ENCODE measurements at places on chromosomes 3 and 15. TPM values are rescaled to one million over a fixed set of nuclear protein-coding genes. Genes with fewer than 3 reads are reported as not detected.
A peak's percentile ranks its signal among the peaks of the same experiment; 100 is the strongest.

DNA sequence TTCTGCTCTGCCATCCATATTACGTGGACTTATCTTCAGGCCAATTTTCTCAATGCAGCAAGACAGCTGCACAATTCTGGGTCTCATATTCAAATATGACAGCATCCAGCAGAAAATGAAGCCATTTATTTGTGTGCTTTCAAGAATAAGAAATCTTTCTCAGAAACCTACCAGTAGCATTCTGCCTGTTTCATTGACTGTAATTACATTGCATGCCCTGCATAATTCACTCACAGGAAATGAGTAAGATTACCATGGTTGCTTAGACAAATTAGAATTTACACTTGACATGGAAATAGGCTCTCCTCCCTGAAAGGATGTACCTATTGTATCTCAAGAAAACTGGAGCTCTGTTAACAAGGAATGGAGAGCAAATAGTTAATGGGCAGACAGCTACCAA is 346.6 kb upstream of the DCBLD2 start:
- no peak for DNase-seq

DNA sequence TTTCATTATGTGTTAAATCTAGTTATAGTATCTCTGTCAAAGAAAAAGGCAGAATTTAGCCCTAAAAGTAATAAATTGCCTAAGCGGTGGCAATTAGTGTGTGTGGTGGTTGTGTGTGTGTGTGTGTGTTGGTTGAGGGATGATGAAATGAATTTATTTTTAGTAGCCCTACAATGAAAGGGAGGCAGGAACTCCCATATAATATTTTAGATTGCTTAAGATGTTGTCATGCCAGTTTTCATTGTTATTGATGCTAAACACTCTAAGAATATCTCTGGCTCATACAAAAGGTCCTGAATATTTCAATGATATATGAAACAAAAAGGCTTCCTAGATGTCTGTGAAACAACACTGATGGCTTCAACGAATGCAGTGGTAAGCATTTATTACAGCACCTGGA is 140.6 kb upstream of the TBC1D5 start:
- no peak for DNase-seq

DNA sequence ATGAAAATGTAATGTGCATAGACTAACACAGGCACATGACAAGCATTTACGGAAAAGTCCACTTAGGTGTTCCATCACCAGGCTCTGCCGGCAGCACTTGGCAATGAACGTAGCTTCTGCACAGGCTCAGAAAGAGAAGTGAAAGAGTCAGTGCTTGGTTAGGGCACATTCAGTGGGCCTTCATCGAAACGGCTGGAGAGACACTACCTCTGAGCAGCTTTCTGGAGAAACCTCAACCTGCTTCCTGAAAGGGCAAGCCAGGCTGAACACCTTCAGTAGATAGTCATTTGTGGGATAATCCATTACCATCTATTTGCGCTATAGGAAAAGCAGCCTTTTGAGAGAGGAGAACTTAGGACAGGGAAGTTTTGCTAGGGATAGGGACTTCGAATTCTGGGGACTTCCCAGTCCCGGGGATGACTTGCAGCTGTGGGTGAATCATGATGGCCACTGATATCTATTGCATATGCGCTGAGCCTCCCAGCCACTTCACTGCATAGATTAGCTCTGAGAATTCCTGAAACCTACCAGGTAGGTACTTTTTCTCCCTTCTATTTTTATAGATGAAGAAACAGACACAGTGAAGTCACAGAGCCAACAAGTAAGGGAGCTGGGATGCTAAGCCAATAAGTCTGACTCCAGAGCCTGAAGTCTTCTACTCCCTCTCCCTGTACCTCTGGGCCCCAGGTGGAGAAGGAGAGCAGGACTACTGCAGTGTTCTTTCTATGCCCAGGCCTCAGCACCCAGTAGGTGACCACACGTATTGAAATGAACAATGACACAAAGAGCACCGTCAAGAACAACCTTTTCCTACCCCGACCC is 4.2 kb upstream of the SH2D7 start:
- DNase-seq, result peak; percentile 0

ROPN1 gene
- total RNA-seq, result not detected

DNA sequence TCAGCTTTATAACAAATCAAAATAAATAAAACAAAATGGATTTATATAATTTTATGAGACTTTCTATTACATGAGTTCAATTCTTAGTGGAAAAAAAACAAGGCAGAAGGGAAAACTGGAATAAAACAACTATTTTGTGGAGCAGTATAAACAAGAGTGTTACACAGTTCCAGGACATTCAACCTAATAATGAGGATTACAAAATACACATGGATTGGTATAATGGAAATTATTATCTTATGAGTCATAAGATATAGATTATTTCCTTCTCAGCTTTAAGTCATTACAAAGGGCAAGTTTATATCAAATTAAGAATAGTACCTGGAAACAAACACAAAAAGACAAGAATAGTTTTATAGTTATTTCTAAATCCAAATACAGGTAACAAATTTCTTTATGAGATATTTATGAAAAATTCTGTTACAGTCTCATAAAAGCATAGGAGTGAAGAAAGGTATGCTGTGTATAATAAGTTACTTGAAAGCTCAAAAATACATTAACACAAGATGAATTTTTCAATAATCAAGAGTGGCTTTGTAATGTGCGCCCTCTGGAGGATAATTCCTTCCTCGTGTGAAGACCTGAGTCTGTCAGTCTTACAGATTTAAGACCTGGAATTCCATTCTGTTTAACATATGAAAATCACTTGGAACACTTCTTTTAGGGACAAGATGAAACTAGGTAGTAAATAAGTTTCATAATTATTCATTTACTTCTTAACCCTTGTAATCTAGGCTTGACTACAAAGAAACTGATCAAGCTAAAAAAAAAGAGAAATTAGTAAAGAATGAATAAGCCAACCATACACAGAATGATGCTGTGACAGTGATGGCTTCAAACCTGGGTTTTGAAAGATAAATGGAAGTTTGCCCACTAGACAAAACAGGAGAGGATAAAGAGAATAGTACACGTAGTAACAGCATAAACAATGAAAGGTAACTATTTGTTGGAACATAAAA is 9.5 kb downstream of the COPS2 start:
- DNase-seq, result peak; percentile 48

UTS2B gene
- total RNA-seq, result not detected

DNA sequence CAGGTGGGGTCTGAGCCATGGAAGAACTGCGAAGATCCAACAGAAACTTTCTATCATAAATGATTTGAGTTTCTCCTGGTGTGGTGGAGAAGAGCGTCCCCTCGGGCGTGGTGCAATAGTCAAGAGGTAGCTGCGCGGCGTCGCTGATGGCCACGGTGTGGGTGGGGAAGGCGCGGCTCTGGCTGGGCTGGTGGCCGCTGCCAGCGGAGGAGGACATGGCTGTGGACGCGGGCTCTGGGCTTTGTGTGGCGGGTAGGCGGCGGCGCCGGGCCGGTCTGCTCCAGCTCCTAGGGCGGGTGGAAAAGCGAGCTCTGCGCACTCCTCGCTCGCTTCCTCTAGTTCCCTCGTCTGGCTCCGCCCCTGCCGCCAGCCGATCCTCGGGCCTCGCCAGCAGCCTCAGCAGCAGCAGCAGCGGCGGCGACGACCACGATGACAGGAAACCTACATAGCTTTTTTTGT is 5.9 kb downstream of the STARD9 start:
- peak; percentile 88 for DNase-seq

TKT gene
- 417 TPM for total RNA-seq

Measured in activated CD8-positive, alpha-beta T cell treated with anti-CD3 and anti-CD28 coated beads for 36 hours (primary cell).